Stimulated activated naive CD8-positive, alpha-beta T cell treated with anti-CD3 and anti-CD28 coated beads, Interleukin-15, Interleukin-2, amounts not matched to agents 100 U/mL and 50 U/mL, for 24 hours (primary cell): ENCODE measurements at places on chromosomes 6 and 20.

GRCh38 chr6:119296036-119297035 lies 53.2 kb downstream of the MAN1A1 start:
- DNase-seq: no peak

GRCh38 chr20:17619351-17620093 lies 49.6 kb downstream of the DSTN start:
- DNase-seq: peak; percentile 1

- DNase-seq: no peak
Observed at GRCh38 chr6:119493980-119494379, 144.4 kb upstream of the MAN1A1 start.

DNA sequence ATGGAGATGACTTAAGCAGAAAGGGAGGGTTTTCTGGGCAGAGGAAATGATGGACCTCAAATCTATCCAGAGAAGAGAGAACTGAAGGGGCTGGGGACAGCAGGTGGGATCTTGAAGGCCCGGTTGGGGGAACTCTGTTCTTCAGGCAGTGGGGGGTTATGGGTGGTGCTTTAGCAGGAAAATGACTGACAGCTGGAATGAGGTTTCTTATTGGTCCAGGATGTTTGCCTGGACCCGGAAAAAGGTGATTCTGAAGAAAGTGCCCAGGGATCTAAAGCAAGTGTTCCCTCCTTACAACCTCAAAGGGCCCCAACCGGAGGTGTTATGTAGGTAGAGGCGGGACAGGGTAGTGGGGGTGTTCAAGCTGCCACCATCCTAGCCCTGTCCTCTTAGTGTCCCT lies 11.3 kb upstream of the LKAAEAR1 start:
- DNase-seq: no peak

GRCh38 chr6:146813554-146813953 lies 214.8 kb downstream of the ADGB start:
- DNase-seq: no peak

- DNase-seq: no peak
Observed at GRCh38 chr20:55472704-55473103, 532.6 kb downstream of the CBLN4 start.

- DNase-seq: peak; percentile 5
Observed at GRCh38 chr6:20444786-20445271, 43.1 kb downstream of the E2F3 start.
